ENCODE measurements at places on chromosomes 2 and 18. TPM values are rescaled to one million over a fixed set of nuclear protein-coding genes. Genes with fewer than 3 reads are reported as not detected.

DNA sequence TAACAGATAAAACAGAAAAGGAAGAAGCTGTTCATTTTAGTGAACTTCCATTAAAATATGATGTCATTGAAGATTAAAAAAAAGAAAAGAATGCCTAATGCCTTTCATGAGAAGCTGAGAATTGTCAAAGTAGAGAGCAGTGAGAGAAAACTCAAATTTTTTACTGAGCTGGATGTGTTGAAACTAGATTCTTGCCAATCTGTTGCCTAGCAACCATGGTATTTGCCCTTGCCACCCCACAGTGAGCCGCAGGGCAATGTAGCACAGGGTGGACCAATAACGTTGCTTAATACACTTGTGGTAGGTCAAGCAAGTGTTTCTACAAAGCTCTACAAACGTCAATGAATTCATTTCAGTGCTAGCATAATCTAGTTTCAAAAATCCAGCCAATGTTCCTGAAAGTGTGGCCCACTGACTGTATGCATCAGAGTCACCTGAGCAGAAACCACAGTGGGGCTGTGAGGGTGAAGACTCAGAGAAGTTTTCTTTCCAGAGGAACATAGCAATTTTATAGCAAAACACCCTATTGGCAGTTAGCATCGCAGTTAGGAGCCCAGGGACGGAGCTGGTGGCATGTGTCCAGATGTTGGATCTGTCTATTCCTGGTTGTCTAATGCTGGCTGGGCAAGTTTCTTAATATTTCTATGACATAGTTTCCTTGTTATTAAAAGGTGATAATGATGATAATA is 132.2 kb downstream of the DOCK10 start:
- no peak for DNase-seq

DNA sequence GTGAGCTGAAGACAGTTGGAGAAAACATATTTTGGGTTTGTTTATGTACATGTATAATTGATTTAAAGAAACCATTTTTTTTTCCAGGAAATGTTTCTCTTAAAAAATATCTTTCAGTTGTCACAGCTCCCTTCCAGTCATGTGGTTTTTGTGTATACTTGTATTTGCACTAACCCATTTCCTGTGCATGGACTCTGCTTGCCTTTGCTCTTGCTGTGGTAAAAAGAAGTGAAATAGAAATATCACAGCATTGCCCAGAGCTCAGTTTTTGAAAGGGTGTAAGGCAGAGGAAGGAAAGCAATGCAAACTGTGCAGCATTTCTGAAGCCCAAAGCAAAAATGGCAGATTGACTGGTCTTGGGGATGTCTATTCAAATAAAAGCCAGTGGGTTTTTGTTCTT is 10.4 kb upstream of the DOCK10 start:
- peak; percentile 44 for DNase-seq

DNA sequence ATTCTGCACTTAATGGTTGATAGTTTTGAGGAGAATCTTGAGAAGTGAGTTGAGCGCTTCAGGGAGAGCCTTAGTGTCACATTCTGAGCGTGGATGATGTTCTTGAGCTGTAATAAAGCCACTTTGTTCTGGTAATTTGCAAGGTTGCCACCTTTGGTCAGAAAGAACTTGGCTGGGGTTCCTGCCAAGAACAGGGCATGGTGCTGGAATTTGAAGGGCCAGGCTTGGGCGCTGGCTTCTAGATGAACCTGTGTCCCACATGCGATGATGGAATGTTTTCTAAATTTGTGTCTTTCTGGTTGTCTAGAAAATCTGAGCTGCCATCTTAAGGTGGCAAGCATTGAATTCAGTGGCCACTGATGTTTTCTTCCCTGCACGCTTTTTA is 124.1 kb upstream of the EML6 start:
- DNase-seq, result no peak

Gene IL1R2
- 0.97 TPM for total RNA-seq

Gene RBKS
- total RNA-seq, result 1.8 TPM
